WTC11 (cell line): ENCODE measurements at places on chromosomes 7 and 10.

DNA sequence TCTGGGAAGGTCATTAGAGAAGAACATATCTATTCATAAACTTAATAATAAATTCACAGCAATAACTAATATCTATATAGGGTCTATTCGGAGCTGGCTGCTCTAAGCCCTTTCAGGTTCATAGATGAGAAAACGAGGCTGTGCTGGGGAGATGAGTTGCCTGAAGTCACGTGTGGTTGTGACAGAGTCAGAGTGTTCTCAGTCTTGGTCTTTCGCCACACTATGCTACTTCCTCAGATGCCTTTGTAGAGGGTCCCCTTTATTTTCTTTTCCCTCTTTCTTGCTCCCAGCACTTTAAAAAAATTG is 43.7 kb upstream of the FAM180A start:
- DNase-seq, result no peak

DNA sequence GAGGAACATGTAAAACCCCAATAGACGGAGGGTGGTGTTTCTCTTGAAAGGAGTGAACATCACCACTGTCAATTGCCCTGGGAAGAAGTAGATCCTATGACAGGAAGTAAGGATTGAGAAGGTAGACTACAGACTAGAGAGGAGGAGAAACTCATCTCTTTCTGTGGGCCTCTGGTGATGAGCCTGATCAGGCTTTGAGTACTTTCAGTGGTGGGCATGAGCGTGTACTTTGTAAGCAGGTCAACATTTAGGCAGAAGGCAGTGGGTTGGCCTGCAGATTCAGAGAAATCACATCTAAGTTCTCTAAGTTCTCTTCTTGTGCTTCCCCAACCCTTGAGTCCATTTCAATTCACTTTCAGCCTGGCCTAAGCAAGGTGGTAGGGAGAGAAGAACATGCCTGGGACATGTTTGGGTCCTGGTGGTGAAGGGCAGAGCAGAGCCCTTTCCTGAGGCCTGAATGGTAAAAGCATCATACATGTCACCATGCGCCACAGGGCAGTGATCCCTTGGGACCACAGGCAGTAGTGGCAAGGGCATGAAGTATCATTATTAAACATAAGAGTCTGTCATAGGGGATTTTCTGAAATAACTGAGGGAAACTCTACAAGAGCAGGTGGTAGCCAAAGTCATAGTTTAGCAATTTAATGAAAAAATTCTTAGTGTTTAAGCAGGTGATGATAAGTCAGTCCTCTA is 56.4 kb upstream of the ANKRD1 start:
- no peak for DNase-seq

GRCh38 chr10:47261121-47261520 is 38.9 kb upstream of the GDF10 start:
- no peak for DNase-seq

- DNase-seq, result no peak
These were observed 32.3 kb downstream of the CDK1 start for GRCh38 chr10:60810437-60811182.

- DNase-seq, result no peak
These were observed 151.5 kb upstream of the FAM3C start for GRCh38 chr7:121547544-121548092.

GRCh38 chr7:15719311-15719710 is 32.8 kb upstream of the MEOX2 start:
- no peak for DNase-seq

DNA sequence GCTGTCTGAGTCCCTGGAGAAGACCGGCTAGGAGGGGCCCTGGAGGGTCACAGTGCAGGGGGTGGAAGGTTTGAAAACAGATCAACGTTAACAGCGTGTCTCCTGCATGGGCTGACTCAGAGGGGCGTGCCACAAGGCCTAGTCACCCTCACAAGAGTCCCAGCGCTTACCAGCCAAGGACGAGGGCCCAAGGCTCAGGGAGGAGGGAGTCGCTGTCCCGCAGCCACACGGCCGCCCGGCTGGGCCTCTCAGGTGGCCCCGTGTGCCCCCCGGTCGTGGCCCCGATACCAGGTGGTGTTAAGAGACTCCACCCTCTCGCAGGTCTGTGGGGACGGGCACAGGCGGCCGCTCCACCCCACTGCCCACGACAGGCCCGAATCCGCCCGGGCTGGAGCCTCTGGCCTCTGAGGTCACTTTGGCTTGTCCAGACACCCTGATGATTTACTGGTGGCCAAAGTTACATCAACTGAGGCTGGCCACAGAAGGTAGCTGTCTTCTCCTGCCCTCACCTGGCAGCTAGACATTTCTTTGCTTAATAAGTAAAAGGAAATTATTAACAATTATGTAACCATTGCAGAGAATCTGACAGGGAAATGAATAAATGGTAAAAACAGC is 34.0 kb downstream of the FAM20C start:
- DNase-seq, result no peak

GRCh38 chr7:3722396-3722922 is 421.4 kb downstream of the SDK1 start:
- peak; percentile 81 for DNase-seq

DNA sequence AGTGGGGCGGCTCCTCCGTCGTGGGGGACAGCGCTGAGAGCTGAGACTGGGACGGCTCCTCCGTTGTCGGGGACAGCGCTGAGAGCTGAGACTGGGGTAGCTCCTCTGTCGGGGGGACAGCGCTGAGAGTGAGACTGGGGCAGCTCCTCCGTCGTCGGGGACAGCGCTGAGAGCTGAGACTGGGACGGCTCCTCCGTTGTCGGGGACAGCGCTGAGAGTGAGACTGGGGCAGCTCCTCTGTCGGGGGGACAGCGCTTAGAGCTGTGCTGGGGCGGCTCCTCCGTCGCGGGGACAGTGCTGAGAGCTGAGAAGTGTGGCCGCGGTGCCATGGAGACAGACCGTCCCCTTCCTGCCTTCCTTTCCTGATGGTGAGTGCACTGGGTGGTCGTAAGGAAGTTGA is 136.4 kb downstream of the DYNC2I1 start:
- DNase-seq, result no peak

- DNase-seq, result no peak
These were observed 30.6 kb downstream of the FAM237B start for GRCh38 chr7:90290244-90291113.

DNA sequence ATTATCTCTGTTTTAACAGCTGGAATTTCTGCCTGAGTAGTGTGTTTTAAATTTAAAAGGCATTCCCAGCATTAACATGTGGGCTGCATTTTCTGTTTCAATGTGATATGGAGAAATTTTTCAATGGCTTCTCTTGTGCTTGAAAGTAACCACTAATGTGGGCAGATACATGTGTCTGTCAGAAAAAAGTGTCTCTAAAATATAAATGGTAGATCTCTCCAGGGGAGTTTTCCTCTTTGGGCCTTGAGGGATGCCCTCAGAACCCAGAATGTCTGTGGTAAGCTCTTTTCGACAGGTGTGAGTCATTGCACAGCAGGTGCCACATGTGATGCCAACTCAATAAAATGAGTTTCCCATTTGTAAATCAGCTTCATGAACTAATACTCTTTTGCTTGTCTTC is 221.1 kb downstream of the SEMA3E start:
- DNase-seq, result no peak

DNA sequence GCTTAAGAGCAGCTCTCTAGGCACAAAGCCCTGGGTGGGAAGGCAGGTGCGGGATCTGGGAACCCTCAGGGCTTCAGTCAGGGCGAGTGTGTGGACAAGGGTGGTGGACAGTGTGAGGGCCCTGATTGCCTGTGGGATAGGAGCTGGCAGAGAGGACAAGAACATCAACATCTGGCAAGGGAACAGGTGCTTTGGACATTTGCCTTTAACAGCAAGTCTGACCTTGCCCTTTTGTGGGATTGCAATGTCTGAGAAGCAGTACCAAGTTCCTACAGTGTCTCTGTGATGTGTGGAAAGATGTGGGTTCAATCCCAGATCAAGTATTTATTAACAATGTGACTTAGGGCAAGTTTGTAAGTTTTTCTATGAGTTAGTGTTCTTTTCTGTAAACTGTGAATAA is 46.7 kb downstream of the TFAM start:
- no peak for DNase-seq

DNA sequence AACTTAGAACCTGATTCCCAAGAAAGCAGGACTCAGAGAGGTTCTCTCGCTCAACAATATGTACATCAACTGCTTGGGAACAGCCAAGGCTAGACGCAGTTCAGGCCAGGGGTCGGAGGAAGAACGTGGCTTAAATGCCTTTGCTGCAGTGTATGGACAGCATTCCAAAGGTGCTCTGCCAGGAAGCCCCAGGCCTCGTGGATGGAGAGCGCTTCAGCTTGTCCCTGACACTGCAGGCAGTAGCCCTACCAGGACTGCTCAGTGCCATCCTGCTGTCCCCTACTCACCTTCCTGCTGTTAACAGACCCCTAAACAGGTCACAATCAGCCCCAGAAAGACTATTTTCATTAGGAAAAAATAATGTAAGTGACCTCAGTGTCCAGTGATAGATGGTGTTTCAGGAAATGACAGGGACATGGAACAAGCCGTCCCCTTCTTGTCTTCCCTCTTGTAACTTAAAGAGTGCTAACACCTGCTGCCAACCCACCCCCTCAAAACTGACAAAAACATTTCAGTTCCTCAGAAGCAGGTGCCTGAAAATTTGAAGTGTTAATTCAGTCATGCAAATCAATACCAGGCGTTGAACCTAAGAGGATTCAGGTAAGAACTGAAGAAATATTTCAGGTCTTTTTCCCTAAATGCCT is 16.5 kb downstream of the CREB3L2 start:
- peak; percentile 25 for DNase-seq

DNA sequence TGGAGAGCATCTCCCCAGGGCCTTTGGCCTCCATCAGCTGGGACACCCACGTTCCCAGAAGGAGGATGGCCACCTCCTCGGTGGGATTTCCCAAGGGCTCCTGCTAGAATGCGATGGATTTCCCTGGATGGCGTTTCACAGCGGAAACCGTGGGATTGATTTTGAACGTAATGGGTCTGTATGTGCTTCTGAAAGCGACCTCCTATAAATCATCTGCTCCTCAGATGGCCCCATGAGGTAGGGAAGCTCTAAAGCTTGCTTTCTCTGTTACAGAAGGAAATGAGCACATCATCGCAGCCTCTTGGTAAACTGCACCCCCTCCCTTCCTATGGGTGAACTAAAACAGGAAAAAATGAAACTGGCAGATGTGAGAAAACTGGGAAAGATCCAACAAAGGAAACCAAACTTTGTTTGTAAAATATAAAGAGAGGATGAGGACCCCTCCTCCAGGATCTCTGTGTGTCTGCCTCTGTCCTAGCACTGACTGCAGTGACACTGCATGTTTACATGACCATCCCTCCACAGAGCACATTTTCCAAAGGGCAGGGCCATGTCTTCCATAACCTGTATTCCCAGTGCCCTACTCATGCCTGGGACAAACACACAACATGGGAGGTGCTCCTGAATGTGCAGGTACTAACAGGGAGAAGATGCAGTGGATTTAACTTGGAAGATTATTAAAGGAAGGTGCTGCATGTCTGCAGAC is 57.6 kb downstream of the LYZL1 start:
- no peak for DNase-seq

DNA sequence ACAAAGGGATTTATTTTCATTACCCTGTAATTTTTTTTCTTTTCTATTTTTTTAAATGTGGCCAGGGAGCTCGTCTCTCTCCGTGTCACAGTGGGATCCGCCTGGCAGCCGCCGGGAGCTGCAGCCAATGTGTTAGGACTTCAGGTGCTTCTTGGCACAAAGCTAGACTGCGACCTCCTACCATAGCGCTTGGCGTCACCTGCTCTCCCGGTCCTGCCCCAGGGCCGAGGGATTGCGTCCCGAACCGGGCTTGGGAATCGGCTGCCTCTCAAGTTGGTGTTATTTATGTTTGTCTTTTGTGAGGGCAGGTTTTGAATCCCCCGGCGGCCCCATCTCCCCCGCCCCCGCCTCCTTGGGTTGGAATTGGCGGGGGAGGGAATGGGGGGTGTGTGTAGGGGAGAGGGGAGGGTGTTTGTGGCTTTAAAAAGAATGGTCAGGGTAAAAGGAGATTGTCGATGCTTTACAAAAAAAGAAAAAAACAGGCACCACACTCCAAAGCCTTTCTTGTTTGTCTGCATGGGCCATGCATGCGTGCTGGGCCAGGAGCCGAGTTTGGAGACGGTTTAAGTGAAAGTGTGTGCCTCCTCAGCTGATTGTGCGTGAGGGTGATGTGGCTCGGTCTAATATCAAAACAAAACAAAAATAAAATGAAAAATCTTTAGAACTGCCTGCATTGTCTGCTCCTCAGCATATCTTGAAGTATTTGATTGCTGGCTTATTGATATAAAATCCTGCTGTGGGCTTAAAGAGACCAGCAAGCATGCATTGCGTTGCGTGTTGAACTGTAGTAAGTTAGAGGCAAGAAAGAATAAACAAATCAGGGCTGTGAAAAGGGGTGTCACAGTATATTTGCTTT is 1.2 kb downstream of the PPP1R9A start:
- peak; percentile 64 for DNase-seq

DNA sequence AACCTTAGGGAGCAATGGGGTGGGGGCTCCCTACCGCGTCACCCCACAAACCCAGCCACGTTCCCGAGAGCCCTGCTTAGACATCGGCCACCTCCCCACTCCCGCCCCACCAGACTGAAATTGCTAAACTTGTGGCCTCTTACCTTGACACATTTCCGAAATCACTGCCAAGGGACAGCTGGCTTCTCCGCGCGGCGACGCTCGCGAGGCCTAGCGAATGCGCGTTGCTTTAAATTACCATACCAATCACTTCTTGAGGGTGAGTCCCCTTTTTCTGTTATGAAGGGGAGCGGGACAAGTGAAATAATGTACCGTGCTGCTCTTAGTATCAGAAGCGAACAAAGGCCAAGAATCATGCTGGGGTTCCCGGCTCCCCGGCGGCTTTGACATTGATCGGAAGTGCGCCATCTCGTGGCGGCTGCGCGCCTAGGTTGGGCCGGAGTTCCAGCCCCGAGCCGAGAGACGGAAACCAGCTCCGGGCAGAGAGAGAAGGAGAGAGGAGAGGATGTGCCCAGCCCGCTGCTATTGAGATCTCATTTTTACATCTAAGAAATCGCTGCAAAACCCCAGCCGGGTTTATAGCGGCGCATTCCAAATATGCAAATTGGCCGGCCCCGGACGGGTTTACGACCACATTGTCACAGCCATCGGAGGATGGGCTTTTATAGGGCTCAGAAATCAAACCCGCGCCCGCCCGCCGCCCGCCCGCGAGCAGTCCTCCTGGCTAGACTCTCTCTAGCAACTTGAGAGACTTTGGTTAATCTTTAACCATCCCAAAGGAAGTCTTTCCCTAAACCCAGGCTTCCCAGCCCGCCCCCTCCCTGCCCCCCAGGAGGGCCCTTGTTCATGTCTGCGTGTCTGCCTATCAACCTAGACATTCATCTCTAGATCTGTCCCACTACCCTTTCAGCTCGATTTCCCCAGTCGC is 5.3 kb downstream of the HOXA11 start:
- peak; percentile 80 for DNase-seq

DNA sequence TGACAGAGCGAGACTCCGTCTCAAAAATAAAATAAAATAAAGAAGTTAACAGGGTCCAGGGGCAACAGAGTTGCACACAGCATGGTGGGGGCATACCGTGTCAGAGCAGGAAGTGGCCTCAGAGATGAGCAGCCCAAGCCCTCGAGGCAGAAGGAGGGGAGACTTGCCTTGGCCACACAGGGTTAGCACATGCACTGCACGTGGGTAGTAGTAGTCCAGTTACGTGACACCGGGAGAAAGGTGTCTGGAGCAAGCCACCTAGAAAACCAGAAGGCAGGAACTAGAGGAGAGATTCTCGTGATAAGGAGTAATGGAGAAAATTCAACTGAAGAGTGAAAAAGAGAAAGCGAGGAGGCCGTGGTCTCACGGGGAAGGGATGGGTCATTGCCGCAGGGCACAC is 9.8 kb upstream of the DENND2A start:
- DNase-seq, result no peak

- DNase-seq, result peak; percentile 40
These were observed 92.4 kb downstream of the CXCL12 start for GRCh38 chr10:44292390-44293002.
